COR-L47 (cell line): ENCODE measurements at places on chromosomes 3 and 15.
A peak's percentile ranks its signal among the peaks of the same experiment; 100 is the strongest.

DNA sequence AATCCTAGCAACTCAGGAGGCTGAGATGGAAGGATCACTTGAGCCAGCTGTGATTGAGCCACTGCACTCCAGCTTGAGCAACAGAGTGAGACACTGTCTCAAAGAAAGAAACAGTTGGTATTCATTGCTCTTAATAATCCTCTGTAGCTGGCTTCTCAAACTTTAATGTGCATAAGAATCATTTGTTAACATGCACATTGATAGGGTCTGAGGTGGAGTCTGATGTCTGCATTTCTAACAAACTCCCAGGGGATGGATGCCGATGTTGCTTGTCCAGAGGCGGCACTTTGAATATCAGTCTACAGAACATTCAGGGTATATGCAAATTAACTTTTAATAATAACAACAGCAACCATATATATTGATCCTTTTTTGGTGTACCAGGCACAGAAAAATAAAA is 39.9 kb downstream of the NKIRAS1 start:
- DNase-seq: no peak

- no peak for DNase-seq
Measured at GRCh38 chr3:99114565-99115291, 213.2 kb upstream of the DCBLD2 start.

GRCh38 chr3:188937389-188937788 is 234.4 kb upstream of the TPRG1 start:
- no peak for DNase-seq

- no peak for DNase-seq
Measured at GRCh38 chr15:90003736-90004135, 2.6 kb downstream of the ZNF710 start.

- peak; percentile 11 for DNase-seq
Measured at GRCh38 chr3:57397175-57398026, 104.9 kb upstream of the ASB14 start.

DNA sequence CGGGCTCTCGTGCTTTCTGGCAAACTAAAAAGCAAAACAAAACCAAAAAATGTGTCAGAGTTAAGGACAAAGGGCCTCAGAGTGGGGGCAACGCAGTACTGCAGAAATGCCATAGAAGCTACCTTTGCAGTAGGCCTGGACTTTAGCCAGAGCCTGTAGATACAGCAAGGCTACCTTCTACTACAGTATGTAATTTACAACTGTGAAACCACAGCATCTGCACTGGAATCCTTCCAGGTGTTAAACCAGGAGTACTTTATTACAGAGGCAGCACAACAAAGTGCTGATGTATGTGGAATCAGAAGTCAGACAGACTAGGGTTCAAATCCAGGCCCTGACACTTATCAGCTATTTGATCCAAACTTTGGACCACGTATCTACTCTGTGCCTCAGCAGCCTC is 34.9 kb downstream of the RUBCN start:
- DNase-seq: no peak

DNA sequence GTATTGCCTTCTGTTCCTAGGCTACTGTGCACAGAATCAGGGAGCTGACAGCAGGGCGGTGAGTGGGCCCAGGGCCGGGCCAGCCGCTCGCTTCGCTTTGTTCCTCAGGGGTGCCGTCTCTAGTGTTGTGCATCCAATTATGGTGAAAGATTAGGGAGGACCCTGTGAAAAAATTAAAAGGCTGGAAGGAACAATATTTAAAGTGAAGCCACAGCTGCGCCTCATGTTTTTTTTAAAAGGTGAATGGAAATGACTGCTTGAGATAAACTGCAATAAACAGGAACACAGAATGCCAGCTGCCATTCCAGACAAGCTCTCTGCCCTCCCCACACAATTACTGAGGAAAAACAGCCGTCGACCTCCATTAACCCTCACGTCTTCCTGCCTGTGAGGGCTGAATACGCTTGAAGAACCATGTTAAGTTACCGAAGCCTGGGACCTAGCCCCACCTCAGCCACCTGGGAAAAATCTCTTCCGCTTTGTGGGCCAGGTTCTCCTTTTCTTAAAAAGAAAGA is 132.0 kb upstream of the IL12A start:
- peak; percentile 34 for DNase-seq

DNA sequence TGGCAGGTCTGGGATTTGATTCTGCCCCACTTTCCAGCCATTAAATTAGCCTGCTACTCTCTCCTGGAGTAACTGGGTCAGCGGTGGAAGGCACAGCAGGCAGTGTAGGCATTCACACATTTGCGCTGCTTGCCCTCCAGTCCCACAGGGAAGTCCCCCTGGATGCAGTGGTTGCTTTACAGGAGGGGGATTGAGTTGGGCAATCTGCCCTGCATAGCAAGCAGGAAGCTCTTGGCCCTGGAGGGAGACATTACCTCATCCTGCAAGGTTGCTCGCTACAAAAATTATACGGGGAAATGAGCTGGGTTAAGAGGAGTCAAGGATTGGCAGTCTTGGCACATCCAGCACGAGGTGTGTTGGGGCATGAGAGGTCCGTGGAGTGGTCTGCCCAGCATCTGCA is 14.8 kb downstream of the MCM2 start:
- no peak for DNase-seq

DNA sequence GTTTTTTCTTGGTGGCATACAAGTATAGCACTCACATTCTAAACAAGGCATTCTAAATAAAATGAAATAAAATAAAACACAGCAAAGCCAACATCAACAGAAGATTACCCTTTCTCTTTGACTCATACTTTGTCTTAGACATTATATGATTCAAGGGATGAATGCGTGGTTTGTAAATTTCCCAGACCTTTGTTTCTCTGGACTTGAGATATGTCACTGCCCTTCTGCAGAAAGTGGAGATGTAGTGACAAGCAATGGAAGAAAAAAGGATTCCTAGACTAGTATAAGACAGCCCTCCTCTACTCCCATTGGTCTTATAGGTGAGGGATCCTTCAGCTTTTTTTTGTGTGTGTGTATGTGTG is 22.4 kb downstream of the NANOGP8 start:
- DNase-seq: no peak

GRCh38 chr3:16072420-16073110 is 101.9 kb upstream of the GALNT15 start:
- no peak for DNase-seq

DNA sequence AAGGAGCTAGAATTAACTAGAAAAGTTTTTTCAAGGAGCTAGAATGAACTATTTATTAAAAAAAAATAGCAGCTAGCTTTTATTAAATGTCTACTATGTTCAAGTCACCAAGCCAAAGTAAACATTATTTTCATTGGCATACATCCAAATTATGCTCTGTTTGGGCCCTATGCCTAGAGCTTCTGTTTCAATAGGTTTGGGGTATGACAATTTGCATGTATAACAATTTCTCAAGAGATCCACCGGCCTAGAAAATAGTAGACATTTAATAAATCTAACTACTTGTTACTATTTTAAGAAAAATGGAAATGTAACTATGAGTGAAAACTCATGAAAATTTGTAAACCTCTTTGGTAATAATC is 8.0 kb downstream of the GABRR3 start:
- peak; percentile 29 for DNase-seq

- no peak for DNase-seq
Measured at GRCh38 chr3:99859825-99860224, 42.2 kb downstream of the CMSS1 start.

- DNase-seq: no peak
Measured at GRCh38 chr3:50652709-50653108, 22.0 kb upstream of the DOCK3 start.

DNA sequence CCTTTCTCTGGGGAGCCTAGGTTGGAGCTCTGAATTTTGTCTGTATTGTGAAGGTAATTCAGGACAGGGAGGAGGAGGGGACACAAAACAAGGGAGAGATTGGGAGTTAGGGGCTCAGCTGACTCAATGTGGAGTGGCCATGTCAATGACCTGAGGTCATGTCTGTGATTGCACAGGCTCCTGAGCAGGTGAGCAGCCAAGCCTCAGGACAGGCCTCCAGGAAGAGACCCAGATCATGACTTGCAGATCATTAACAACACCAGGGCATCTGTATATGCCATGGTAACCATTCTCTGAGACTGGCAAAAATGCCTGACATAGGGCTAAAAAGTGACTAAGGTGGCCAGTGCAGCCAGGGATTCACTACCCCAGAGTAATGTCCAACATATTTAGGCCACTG is 20.9 kb downstream of the ERICH6 start:
- no peak for DNase-seq

- no peak for DNase-seq
Measured at GRCh38 chr15:63022663-63023062, 19.9 kb upstream of the TPM1 start.
